Choroid plexus epithelial cell (primary cell): ENCODE measurements at places on chromosomes 6 and 20.

- DNase-seq, result peak; percentile 54
These were observed 33.2 kb downstream of the PSMG4 start for GRCh38 chr6:3291987-3292386.

DNA sequence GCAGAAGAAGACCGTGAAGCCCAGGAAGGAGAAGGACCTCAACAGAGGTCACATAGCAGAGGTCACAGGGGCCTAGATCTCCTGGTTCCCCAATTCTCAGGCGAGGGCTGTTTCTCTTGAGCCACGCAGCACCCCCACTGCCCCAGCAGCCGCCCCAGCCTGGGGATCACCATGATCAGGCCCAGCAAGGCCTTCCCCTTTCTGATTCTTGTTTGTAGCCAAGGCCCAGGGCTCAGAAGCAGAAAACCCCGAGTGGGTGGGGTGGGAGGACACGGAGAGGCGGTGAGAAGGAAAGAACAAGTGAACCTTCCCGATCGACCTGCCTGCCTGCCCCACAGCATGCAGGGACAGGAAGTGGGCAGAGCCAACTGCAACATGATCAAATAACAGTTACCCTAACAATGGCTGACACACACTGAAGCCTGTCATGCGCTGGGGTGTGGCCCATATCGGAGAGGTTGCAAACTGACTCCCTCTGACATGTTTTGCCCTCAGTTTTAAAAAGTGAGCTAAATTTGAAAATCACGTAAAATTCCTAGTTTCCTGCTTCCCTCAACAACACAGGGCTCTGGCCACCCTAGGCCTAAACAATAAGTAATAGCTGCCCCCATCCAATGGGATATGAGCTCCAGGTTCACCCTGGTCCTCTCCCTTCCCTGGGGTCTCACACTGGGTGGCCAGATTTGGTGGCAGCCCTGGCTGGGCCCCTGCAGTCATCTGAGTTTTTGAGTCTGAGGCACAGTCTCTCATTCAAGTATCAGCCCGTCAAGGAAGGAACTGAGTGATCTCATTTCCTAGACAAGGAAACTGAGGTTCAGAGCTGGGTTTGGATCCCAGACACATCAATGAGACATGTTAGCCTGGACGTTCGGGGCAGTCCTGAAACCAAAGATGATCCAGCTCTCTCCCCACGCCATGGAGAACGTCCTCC lies 6.5 kb downstream of the PEDS1 start:
- no peak for DNase-seq

DNA sequence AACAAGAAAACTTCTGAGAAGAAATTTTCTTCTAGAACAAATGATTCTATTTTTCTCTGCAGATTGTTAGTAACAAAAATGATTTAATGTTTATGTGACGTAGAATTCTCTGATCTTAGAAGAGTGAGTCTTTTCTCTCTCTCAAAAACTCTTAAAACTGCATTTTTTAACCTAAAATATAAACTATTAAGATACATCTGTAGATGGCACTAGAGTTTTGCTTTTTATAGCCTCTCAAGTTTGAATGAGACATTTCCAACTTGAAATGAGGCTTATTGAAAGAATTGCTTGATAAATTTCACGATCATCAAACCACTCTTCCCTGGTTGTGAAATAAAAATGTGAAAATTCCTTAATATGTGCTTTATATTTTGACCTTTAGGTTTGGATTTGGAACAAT lies 53.8 kb downstream of the PHF3 start:
- DNase-seq, result peak; percentile 11

DNA sequence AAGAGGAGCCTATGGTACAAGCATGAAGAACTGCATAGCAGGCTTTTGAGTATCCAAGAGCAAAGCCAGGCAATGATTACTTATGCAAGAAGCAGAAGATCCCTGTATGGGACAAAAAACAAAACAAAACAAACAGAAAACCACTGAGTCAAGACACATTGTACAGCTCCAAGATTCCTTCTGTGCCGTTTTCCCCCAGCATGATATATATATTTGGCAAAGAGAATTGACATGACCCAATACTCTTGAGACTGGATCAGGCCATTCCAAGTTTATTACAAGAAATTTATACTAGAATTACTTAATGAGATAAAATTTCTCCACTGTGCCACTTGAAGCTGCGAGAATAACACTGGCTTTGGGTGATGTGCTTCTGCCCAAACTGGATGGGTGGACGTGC lies 65.5 kb downstream of the TRMT11 start:
- DNase-seq, result no peak

DNA sequence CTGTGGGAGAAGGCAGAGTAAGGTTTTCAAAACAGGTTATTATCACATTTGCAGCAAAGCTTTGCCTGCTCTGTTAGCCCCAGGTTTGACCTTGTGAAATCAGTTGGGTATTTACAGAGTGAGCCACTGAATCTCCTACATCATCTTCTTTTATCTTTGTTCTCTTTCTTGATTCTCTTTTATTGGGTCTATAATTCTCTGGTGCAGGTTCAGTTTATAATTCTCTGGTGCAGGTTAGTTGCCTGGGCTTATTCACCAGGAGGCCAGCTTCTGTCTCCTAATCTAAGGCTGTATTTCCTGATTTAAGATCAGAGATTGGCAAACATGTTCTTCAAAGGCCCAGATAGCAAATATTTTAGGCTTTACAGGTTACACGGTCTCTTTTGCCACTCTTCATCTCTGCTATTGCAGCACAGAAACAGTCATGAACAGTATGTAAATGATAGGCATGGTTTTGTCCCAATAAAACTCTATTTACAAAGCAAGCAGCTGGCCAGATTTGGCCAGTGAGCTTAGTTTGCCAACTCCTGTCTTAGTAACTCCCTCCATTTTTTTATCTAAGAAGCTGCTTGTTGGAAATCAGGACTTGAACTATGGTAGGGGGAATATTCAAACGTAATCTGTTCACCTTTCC lies 205.0 kb upstream of the RIMS1 start:
- DNase-seq, result no peak

DNA sequence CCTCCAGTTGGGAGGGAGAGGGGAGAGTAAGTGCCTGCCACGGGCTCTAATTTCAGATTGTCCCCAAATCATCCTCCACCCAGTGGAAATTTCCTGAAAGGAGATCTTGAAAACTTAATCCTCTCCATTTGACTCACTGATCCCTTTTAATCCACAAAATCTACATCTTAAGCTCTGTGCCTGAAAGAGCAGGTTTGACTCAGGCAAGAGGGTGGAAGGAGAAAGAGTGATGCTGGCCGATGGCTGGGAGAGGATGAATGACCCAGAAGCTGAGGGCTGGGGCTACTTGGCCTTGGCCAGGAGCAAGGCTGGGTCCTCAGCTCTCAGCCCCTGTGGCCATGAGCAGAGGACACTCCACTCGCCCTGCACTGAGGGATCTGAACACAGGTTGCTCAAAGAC lies 8.1 kb downstream of the BPIFA2 start:
- no peak for DNase-seq

DNA sequence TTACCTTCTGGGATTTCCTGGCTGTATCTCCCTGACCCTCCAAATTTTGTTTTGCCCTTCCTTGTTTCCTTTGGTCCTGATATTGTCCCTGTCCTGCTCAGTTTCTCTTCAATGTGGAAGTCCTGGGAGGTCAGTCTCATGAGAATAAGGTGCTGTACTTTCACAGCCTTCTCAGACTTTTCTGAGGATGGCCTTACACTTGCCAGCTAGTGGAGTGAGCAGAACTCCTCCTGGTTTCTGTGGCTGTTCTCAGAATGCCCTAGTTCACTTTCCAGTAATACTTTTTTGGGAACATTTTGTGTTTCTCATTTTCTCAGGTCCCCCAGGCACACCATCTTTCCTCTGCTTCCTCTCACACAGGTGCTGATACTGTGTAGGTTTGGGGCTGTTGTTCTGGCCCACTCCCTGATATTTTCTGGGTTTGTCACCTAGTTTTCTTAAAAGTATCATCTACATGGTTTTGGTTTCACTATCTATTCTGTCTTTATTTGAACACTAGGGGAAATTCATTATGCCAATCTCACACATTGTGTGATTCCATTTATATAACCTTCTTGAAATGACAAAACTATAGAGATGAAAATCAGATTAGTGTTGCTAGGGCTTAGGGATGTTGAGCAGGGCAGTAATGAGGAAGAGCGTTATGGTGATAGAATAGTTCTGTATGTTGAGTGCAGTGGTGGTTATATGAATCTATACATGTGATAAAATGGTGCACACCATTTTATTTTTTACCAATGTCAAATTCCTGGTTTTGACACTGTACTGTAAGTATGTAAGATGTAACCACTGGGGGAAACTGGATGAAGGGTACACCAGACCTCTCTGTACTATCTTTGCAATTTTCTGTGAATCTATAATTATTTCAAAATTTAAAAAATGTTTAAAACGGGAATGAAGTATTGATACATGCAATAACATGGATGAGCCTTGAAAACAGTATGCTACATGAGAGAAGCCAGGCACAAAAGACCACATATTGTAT lies 27.2 kb upstream of the BRPF3 start:
- DNase-seq, result no peak

DNA sequence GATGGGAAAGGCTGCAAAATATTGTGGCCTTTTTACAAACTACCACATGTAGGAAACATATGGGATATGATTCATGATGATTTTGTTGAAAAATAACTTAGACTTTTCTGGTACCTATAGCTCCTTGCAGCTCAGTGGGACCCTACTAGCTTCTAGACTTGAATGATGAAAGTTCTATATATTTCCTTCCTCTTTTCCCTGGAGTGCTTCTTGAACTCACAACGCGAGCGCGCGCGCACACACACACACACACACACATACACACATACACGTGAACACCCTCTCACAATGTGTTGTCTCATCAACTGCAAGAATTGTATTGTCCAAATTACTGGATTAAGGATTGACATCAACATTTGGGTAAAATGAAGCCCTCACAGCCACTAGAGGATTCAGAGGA lies 61.9 kb downstream of the TOX2 start:
- DNase-seq, result no peak

GRCh38 chr6:84166395-84166794 lies 61.0 kb downstream of the CEP162 start:
- DNase-seq, result no peak

GRCh38 chr6:161048641-161049040 lies 57.1 kb downstream of the MAP3K4 start:
- DNase-seq, result peak; percentile 88

DNA sequence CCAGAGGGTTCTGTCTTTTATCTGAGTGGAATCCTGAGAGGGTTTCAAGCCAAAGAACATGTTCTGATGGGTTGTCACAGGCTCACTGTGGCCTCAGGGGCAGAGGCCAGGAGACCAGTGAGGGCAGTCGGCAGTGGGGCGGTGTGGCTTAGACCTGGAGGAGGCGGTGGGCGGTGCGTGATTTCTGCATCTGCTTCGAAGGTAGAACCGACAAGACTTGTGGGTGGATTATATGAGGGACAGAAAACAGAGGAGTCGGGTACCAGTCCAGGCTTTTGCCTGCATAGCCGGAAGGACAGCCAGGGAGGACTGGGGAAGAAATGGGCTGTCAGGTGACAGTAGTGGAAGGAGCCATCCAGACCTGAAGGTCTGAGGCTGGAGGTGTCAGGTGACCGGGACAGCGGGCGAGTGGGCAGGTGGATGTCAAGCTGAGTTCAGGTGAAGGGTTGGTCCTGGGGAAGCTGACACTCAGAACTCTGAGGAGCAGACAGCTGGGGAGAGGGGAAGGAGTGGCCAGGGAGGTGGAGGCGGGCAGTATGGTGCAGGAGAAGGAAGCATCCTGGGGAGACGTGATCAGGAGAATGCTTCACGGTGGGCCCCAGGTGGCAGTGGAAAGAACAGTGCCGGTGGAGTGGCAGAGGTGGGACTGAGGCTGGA lies 3.1 kb downstream of the CTSZ start:
- DNase-seq, result no peak

DNA sequence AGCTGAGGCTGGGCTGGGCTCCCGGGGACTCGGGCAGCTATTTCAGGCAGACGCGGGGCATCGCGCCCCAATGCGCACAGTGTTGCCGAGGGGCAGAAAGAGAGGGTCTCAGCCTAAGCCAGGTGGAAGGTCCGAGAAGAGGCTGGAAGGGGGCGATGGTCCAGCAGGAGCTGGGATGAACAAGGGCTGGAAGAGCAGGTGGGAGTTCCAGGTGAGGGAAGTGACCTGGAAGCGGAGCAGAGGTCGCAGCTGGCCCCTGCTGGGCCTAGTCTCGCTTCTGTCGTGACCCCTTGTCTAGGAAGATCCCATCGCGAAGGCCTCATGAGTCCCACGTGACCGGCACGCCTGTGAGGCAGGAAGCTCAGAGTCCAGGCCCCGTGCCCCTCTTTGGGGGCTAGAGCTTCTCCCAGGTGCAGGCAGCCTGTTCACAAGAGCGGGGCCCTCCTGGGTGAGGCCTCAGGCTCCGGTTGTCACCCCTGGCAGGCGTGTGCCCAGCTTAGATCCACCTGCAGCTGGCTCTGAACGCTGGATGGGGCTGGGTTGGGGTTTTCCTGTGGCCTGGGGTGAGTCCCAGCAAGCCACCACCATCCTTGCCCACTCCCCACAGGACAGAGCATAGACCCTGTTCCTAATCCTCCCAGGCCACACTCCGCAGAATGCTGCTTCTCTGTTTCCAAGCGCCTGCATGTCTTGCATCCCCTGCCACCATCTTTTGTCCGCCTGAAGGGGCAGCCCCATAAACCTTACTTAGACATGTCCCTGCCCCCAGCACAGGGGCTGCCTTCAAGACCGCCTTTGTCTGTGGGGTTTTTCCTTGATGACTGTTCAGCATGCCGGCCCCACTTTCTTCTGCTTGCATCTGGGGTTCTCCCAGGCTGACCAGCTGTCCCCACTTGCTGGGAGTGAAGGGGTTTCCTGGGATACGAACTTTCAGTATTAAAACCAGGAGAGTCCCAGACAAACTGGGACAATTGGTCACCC lies 15.1 kb downstream of the SLC22A3 start:
- DNase-seq, result no peak

DNA sequence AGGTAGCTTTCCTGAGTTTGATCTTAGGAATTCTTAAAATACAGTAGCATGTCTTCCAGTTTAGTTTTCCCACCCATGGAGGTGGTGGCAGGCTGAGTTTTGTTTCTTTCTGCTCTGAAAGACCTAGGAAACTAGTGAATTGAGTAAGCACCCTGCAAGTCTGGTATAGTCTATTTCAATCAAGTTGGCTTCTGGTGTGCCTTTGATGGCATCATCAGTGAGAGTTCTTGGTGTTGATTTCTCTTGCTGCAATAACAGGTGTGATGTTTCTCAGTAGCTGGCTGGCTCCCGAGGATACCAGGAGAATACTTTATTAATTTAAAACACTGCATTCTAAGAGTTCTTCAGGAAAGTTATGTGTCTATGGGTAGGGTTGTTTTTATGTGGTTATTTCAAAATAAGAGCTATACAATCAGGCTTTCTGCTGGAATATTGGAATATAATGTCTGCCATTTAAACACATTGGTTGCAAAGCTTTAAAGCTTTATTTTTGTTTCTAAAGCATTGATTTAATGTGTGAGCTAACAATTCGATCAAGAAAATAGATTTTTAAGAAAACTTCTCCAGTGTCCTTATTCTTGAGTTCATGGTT lies 19.0 kb downstream of the VAPB start:
- DNase-seq, result peak; percentile 56

DNA sequence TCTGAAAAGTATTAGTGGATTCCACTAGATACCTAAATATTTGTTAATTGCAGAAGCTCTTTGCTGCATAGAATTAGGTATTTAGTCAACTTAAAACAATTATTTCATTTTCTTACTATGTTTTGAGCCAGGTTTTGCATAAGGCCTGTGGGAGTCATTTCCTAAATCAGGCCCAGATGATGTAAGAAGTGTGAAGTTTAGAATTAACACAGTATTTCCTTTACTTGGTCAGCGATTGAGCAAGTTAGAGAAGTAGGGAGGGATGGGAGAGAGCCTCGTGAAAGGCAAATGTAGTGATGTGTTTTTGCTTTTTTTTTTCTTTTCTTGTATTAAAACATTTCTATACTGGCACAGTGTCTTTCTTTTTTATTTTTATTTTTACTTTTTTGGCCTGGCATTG lies 711.1 kb downstream of the HDGFL1 start:
- no peak for DNase-seq
